ENCODE measurements at places on chromosomes 13 and 19.

GRCh38 chr19:15188851-15189250, 11.9 kb downstream of the NOTCH3 start:
- DNase-seq, result no peak

GRCh38 chr19:33456076-33456844, 65.3 kb downstream of the PEPD start:
- no peak for DNase-seq

DNA sequence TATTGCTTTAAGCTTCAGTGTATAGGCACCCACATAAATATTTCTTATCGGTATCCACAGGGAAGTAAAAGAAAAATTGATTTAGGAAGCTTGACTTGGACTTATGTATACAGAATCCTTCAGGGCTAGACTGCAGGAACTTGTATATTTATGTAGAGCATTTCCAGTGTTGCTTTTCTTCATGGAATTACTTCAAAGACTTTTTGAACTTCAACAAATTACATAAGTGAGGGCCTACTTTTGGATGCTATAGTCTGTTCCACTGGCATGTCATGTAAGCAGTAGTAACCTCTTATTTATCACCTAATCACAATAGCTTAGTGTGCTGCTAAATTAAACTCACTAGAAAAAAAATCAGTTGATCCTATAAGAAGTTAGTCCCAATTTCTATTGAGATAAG, 557.9 kb upstream of the SLITRK6 start:
- DNase-seq, result no peak

- no peak for DNase-seq
Measured at GRCh38 chr13:41133951-41134350, 1.3 kb upstream of the KBTBD6 start.

DNA sequence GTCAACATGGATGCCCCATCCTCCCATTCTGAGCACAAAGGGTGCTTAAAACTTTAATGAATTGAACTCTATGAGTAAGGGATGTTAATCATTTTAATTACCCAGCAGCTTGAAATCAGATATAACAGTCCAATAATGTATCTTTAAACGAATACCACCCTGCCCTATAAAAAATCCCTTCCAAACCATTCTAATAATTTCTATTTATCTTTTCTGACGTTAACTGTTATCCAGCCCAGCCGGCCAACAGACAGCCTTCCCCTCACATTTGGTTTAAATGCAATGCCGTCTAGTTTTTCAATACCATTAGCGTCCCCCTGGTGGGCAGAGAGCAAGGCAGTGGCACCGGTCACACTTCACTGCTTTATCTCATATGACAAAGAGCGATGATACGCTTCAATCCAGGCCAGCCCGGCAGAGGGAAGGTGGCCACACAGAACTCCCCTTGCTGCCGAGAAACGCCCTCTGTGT, 402.2 kb upstream of the ZNF507 start:
- no peak for DNase-seq
